Epithelial cell of esophagus (primary cell): ENCODE measurements at places on chromosomes 11 and 22.

GRCh38 chr11:65403607-65404121 is 17.2 kb downstream of the FRMD8 start:
- DNase-seq = no peak

DNA sequence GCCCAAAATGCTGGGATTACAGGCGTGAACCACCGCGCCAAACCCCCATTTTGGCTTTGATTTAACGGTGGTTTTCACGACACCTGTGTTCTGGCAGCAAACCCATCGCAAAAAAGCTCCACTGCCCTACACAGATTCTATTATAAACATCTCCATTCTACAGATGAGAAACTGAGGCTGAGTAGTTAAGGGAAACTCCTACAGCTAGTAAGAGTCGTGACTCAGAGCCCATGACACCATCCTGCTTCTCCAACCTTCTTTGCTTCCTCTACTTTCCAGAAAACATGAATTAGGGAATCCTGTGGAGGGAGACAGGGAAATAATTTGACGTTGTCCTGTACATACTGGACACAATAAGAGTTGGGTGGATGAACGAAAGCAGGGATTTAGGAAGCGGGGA is 429 bp upstream of the SNX15 start:
- DNase-seq = peak; percentile 69

DNA sequence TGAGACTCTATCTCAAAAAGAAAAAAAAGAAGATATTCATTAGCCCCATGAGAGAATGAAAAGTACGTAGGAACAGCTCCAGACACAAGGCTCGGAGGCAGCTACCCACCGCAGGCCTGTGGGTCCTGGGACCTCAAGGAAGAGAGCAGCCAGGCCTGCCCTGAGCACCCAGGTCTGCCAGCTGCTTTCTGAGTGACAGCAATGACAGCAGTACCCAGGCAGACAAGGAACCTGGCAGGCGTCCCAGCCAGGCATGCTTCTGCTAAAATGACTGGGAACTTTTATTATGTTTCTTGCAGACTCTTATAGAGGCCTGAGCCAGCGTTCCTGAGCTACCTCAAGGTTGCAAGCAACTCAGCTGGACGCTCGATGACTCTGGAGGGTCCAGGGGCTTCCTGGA is 31.6 kb downstream of the CPT1A start:
- DNase-seq = no peak

DNA sequence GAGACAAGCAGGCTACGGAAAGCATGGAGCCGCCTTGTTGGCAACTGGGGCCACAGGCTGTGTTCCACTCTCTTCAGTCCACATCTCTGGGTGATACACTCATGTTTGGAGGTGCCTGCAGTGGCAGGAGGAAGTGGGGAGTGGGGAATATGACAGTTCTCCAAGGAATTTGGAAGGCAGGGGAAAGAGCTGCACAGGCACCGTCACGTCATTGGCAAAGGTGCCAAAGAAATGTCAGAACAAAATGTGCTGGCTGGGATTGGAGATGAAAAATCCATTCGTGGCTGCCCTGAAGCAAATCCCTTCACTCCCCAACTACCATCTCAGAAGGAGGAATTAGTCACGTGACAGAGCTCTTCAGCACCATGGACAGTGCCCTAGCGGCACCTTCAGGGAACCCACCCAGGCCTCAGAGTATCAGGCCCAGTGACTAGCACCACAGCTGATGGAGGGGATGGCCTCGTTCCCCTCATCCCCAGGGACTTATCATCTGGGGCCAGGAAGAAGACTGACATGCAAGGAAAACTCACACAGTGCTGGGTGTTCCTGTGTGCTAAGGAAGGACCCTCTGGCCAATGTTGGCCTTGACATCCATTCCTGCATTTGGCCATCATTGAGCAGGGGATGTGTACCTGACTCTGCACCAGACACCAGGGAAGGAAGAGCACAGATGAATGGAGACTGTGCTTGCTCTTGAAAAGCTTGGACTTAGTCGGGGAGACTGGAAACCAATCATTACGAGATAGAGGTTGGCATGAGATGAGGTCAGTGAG is 48.5 kb upstream of the PRDM11 start:
- peak; percentile 67 for DNase-seq
